ENCODE measurements at places on chromosomes 6 and 20. TPM values are rescaled to one million over a fixed set of nuclear protein-coding genes. Genes with fewer than 3 reads are reported as not detected.

GRCh38 chr20:8963330-8963729 lies 105.6 kb upstream of the PLCB4 start:
- no peak for DNase-seq

- no peak for DNase-seq
These were observed 21.4 kb upstream of the MAPRE1 start for GRCh38 chr20:32798046-32798981.

GRCh38 chr6:128648022-128648598 lies 127.7 kb upstream of the PTPRK start:
- no peak for DNase-seq

- DNase-seq, result peak; percentile 44
These were observed 79.0 kb downstream of the NRSN1 start for GRCh38 chr6:24205020-24205492.

DNA sequence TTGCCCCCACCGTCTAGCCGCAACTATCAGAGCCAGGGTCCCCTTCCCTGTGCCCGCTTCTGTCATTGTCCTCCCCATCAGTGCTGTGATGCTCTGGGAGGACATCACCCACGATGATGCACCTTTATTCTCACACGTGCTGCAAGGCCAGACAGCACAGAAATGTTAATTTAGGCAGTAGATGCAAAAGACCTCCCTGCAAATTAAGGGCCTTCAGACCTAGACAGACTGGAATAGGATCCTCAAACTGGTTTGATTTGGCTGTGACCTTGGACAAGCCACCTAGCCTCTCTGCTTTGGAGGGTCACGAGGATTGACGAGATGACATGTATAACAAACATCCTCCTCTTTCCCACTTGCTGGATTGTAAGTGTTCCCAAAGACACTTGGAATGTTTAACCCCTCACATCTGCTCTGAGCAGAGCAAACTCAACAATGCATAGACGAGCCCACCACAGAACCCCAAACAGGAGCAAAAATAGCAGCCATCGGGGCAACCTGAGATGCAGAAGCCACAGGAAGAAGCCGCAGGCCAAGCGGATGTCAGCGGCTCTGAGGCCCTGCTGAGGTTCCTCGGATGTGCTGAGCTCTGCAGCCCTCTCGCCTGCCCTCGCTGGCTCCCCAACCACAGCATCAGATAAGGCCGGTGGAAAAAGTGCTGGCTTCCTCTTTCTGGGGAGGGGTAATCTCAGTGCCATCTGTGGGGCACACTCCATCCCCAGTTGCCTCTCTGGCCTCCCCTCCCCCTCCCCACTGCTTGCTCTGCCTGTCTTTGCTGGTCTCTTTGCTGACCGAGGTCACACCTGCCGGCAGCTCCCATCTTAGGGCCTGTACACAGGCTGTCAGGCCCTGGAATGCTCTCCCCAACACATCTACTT lies 35.3 kb downstream of the TOX2 start:
- no peak for DNase-seq

- DNase-seq, result no peak
These were observed 63.7 kb downstream of the ATXN1 start for GRCh38 chr6:16697437-16698161.

- peak; percentile 3 for DNase-seq
These were observed 621 bp downstream of the GPR63 start for GRCh38 chr6:96836631-96837080.

- DNase-seq, result no peak
These were observed 26.5 kb downstream of the EIF2S2 start for GRCh38 chr20:34085544-34086040.

- DNase-seq, result peak; percentile 82
These were observed 8.2 kb upstream of the CEP250 start for GRCh38 chr20:35447082-35447789.

- DNase-seq, result peak; percentile 29
These were observed 534.1 kb upstream of the JAG1 start for GRCh38 chr20:11207749-11208502.

DNA sequence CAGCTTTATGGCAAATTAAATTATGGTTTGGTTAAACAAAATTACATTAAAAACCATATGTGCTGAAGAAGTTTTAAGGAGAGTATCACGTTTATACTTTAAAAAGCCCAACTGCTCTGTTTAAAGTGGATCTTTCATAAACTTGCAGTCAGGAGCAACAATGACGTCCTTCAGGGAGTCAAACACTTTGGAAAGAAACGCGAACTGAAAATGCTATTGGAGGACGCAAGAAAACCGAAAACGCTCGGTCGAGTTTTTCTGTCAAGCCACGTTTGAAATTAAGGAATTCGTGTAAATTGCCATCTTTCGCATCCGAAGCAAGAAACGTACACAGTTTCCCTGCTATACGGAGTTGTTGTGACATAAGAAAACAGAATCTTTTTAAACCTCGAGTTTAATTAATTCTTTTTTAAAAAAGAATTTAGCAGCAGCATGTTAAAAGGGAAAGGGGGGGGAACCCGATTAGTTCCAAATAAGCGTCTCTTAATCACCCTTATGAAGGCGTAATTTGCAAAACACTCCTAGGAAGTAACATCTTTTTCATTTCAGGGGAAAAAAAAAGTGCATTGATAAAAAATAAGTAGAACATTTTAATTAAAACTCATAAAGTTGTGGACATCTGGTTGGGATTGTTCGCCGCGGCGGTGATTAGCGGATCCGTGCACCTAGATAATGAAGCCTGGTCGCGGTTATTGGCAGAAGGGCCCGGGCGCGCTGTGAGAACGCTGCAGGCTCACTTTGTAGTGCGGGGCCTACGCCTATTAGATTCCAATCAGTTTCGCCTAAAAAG lies 295.4 kb downstream of the TFAP2C start:
- no peak for DNase-seq

DNA sequence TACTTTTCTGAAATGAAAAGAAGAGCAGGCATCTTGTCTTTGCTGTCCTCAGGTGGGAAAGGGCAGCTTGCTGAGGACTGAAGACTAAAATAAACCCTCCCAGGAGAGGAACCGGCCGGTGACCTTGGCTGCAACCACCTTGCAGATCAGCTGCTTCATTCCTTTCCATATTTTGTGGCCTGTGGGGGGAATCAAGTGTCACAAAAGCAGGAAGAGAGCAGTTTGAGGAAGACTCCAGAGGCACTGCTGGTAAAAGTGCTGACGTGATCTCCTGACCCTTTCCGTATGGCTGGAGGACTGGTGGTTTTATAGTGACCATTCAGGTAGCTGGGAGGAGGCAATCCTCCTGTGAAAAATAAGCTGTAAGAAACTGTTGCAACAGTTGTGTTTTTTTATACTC lies 157.0 kb downstream of the PLCB4 start:
- DNase-seq, result no peak

GRCh38 chr6:90544081-90544480 lies 42.8 kb downstream of the MAP3K7 start:
- DNase-seq, result no peak

DNA sequence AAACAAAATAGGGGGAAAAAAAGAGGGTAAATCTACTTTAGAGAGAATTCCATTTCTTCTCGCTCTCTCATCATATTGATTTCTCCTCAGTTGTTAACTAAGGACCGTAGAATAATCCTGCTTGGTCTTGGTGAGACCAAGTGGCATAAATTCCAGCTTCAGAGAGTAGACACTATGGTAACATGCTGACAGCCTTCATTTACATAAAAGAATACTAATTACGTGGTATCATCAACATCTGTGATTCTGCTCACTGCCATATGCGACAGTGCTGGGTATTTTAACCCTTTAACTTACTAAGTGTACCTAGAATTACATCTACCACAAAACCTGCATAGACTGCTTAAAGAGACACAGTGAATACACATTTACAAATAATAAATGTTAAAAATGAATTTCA lies 27.1 kb downstream of the TOMM6 start:
- no peak for DNase-seq

- no peak for DNase-seq
These were observed 63.0 kb upstream of the RBM24 start for GRCh38 chr6:17218023-17218748.

- no peak for DNase-seq
These were observed 7.6 kb downstream of the RTEL1 start for GRCh38 chr20:63665708-63666107.

GRCh38 chr6:34319471-34319885 lies 70.7 kb upstream of the SMIM29 start:
- DNase-seq, result no peak

- DNase-seq, result no peak
These were observed 14.0 kb upstream of the APMAP start for GRCh38 chr20:25006431-25007167.

- no peak for DNase-seq
These were observed 12.1 kb upstream of the BTBD3 start for GRCh38 chr20:11905460-11906179.

GHRH gene
- total RNA-seq, result not detected

HIVEP1 gene
- 21.3 TPM for total RNA-seq

RAD21L1 gene
- total RNA-seq, result not detected

SLC17A1 gene
- total RNA-seq, result not detected

HUS1B gene
- total RNA-seq, result 0.65 TPM

ELOVL2 gene
- total RNA-seq, result 0.16 TPM

PBOV1 gene
- not detected for total RNA-seq

AKAP7 gene
- total RNA-seq, result 5.4 TPM

ZDHHC14 gene
- 0.82 TPM for total RNA-seq

ULBP2 gene
- 3.3 TPM for total RNA-seq

STMND1 gene
- not detected for total RNA-seq

TCP11 gene
- total RNA-seq, result not detected

Data from fibroblast of the aortic adventitia (primary cell).